NCI-H1048 (cell line): ENCODE measurements at places on chromosomes 5 and 9.

DNA sequence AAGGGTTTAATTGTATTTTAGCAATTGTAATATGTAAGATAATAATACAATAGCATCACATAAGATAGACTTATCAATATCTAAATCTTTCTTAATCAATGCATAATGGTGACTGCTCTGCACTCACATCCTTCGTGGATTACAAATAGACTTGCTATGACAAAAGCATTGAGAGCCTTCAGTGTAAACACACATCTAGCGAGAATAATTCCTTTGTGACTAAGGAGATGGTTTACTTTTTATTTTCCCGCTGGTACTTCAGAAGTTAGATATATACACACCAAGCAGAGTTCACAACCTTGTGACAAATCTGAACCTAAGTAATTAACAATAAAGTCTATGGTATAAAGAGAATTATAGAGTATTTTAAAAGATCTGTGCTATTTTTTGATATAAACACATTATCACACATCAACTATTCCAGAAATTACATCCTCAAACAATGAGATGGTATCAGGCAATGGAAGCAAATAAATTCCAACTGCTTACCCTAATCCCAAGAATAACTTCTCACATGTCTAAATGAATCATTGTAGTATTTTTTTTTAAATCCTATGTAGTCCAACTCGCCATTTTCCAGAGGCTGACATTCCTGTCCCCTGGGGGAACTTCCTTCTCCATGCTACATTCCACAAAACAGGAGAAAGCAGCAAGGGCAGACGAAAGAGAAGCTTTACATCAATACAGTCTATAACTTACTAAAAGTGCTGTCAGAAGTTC is 51.2 kb downstream of the MAPKAP1 start:
- no peak for DNase-seq

DNA sequence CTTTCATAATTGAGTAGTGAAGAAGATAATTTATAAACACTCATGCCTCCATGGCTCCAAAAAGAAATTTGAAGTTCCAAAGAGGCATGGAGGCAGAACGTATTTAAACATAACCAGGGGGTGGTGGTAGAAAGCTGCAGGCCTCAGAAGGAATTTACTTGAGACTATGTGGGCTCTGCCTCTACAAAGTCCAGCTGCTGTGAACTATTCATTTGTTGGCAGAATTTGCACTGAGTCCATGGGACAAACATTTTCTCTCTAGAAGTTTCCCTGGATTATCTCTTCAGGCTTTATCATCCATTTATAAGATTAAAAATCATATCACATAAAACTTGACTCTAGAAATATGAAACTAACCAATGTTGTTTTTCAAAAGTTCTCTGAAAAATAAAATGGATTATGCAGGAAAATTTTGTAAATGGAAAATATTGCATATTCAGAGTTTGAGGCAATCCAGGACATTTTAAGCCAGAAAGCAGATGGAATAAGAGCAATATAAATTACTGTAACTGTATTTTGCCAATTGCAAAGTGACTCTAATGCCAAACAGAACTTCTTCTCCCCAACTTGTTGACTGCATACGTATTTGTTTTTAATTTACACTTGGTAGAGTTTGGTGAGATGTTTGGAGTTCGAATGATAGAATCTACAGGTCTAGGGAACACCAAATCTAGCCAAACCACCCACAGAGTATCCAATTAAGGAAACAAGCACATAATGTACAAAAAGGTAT is 258.2 kb downstream of the ENC1 start:
- DNase-seq: no peak

- no peak for DNase-seq
These were observed 41.9 kb downstream of the STK10 start for GRCh38 chr5:172145870-172146747.

- DNase-seq: no peak
These were observed 91.8 kb upstream of the CCDC112 start for GRCh38 chr5:115388240-115388639.

- no peak for DNase-seq
These were observed 9.3 kb upstream of the NRARP start for GRCh38 chr9:137311171-137311985.

DNA sequence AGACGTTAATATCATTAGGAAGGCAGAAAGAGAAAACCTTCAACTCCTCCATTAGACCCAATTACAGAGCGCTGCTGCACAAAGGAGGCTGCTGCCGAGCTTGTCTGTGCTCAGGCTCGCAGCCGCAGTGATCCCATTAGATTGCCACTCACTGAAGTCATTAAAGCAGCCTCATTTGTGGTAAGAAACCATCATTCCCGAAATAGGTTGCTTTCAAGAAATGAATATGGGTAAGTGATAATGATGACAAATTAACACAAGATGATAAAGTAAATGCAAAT is 137.2 kb downstream of the CAVIN4 start:
- no peak for DNase-seq

- DNase-seq: no peak
These were observed 1.3 kb upstream of the ANKRD18A start for GRCh38 chr9:38621434-38622287.

DNA sequence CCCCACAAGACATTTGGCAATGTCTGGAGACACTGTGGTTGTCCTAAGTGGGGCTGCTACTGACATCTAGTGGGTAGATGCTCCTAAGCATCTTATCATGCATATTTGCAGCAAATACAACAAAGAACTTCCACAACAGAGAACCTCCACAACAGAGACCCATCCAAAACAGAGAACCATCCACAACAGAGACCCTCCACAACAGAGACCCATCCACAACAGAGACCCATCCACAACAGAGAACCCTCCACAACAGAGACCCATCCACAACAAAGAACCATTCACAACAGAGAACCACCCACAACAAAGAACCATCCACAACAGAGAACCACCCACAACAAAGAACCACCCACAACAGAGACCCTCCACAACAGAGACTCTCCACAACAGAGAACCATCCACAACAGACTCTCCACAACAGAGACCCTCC is 32.8 kb downstream of the ARPC5L start:
- no peak for DNase-seq

DNA sequence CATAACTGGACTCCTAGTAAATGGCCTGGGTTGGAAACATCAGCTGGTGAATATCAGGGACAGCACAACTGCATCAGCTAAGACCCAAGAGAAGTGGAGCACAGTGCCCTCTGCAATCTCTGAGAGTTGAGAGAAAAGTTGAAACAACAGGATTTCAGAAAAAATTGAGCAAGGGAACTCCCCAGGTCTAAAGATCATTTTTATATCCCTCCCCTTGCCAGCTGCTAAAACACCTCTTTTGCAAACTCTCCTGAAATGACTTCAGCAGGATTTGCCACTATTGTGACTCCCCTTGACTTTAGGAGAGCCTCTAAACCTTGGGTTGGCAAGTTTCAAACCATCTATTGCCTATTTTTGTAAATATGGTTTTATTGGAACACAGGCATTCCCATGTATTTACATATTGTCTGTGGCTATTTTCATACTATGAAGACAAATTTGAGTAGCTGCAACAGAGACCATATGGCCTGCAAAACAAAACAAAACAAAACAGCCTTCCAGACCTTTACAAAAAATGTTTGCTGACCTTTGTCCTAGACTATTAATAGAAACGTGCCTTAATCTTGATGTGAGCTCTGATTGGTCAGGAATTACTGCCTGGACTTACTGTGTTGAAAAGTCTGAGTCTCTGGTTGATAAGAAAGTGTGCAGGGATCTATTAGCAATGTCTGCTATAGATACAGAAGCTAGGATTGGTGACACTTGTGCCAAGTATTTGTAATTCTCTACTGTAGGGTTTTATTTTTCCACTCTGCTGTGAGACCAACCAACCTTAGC is 37.7 kb upstream of the PLPPR1 start:
- DNase-seq: no peak

DNA sequence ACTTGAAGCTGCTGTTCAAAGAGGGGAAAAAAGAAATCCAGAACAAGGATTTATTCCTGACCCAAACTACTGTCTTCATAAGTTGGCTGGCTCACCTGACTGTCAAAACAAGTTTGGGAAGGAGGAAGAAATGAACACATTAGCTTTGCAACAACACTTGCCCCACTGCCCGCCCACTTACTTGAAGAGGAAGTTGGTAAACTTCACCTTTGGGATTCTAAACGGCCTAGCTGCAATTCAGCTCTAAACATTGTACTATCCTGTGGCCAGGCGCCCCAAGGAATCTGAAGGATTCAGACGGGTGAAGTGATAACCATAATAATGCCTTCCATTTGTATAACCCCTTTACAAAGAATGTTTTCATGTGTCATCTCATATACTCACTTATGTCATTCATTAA is 199.4 kb downstream of the ARRDC3 start:
- no peak for DNase-seq

DNA sequence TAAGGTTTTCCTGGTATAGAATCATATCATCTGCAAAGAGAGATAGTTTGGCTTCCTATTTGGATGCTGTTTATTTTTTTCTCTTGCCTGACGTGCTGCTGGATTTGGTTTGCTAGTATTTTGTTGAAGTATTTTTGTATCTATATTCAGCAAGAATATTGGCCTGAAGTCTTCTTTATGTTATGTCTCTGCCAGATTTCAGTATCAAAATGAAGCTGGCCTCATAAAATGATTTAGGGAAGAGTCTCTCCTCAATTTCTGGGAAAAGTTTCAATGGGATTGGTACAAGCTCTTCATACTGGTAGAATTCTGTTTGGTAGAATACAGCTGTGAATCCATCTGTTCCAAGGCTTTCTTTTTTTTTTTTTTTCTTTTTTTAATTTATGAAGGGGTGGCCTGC is 799.0 kb upstream of the TYRP1 start:
- DNase-seq: no peak

- no peak for DNase-seq
These were observed 1.4 kb downstream of the RAPGEF1 start for GRCh38 chr9:131738293-131739132.

DNA sequence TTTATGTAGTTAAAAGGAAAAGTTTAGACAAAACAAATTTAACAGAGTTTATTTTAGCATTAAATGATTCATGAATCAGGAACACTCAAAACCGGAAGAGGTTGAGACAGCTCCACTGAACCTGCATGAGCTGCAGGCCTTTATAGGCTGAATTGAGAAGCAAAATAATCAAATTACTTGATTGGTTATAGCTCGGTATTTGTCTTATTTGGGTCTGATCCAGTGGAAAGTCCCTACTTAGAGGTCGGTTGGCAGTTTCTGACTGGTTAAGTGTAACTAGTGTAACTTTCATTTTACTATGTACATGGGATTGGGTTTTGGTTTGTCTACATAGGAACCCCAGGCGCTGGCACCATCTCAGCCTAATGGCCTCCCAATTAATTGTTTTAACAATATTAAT is 74.1 kb upstream of the PIK3R1 start:
- DNase-seq: no peak

- DNase-seq: no peak
These were observed 1.1 kb upstream of the ICE1 start for GRCh38 chr5:5421149-5421960.

DNA sequence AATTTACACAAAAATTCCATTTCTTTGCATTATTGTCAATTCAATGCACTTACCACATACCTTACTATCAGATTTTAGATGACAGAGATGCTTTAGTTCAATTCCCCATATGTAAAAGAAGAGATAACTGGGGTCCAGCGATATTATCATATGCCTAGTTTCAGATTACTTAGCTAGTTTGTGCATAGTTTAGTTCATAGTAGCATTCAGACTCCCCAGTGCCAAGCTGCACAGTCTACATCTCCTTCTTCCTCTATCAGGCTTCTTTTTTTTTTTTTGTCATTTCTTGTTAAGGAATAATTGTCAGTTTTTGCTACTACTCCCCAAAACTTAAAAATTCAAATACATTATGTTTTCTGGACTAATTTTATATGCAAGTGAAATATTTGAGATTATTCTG is 175.0 kb downstream of the SSBP2 start:
- DNase-seq: no peak

DNA sequence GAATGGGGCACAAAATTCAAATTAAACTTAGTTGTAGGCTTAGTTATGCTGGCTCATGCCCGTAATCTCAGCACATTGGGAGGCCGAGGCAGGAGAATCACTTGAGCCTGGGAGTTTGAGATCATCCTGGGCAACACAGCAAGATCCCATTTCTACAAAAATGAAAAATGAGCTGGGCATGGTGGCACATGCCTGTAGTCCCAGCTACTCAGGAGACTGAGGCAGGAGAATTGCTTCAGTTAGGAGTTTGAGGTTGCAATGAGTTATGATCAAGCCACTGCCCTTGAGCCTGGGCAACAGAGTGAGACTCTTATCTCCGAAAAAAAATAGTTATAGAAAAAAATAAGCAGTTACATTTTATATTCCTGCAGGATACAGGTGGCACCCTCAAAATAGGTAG is 20.7 kb upstream of the GFPT2 start:
- no peak for DNase-seq

DNA sequence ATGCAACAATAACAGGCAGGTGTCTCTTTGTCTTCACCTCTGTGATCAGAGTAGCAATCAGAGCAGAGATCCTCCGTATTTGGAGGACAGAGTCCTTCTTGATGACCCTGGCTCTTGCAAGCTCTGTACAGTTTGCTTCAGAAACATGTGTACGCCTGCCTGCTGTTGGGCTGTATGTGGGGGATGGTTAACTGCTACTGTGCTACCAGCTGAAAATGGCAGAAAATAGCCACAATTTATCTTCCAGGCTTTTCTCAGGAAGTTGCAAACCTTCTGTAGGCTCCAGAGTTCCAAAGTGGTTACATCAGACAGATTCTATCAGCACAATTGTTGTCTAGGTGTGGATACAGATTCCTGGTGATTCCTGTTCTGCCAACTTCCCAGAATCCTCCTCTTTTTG is 35.5 kb downstream of the DDX46 start:
- no peak for DNase-seq

- DNase-seq: no peak
These were observed 24.8 kb downstream of the IL6ST start for GRCh38 chr5:55969956-55970355.

DNA sequence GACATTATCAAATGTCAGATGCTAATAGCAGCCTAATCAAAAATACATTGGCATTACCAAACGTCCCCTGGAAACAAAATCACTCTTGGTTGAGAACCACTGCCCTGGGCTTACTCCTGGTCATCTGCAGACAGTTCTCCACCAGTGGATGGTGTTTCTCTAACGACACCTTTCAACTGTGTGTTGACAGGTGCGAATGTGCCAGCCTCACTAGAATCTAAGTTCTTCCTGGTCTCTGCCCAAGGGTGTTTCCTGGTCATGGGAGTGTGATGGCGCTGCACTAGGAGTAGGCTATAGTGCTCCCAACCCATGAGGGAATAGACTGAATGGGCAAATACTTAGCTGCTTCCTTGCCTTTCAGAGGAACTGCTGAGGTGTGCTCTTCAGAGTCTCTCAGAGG is 105.9 kb downstream of the MRPS27 start:
- no peak for DNase-seq

DNA sequence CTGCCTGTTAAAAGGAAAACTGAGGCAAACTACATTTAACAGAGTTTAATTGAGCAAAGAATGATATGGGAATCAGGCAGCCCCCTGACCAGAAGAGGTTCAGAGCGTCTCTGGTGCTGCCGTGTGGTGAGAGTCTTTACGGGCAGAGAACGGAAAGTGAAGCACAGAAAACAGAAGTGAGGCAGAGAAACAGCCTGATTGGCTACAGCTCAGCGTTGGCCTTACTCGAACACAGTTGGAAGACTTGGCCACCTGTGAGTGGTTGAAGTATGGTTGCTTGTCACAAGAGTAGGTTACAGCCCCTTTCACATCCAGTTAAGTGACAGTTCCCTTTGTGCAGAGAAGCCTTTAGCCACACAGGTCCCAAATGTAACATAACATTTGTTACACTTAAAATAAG is 16.9 kb upstream of the FBP1 start:
- DNase-seq: no peak
